ENCODE measurements at places on chromosomes 7 and 10. TPM values are rescaled to one million over a fixed set of nuclear protein-coding genes. Genes with fewer than 3 reads are reported as not detected.

GRCh38 chr10:99461230-99461629, 30.8 kb upstream of the GOT1 start:
- H3K4me1 ChIP-seq = no peaks in the 10 kb centered on the region
- DNase-seq = no peak
- no peak overlapping the region for H3K27ac ChIP-seq
- H3K27me3 ChIP-seq = peaks cover 16% of the 10 kb centered on the region

The MMRN2 gene
- 0.05 TPM for polyA plus RNA-seq

DNA sequence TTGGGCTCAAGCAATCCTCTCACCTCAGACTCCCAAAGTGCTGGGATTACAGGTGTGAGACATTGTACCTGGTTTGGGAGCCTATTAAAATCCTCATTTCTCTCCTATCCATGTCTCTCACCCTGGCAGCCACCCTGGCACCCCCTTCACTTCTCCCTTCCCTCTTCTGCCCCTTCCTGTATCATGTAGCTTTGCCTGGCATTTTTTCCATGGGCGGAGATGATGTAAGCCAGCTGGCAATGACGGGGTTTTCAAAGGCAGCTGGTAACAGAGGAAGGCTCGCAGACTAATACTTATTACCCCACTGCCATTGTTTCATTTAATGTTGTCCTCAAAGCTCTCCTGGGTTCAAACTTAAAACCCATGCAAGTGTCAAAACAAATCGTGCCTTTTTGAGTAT, 61.9 kb downstream of the RGS10 start:
- H3K4me1 ChIP-seq = peaks cover 5% of the 10 kb centered on the region
- H3K27me3 ChIP-seq = no peaks in the 10 kb centered on the region
- H3K4me3 ChIP-seq = no peak overlapping the region
- no peaks in the 10 kb centered on the region for H3K36me3 ChIP-seq
- no peak for DNase-seq

GRCh38 chr7:129466796-129467195, 32.6 kb downstream of the STRIP2 start:
- H3K27me3 ChIP-seq = no peaks in the 10 kb centered on the region
- DNase-seq = no peak

The IDI1 gene
- 19.6 TPM for polyA plus RNA-seq

GRCh38 chr7:20296444-20296843, 34.3 kb upstream of the ITGB8 start:
- DNase-seq = no peak
- H3K4me1 ChIP-seq = no peaks in the 10 kb centered on the region
- no peaks in the 10 kb centered on the region for H3K27me3 ChIP-seq
- H3K36me3 ChIP-seq = no peaks in the 10 kb centered on the region
- H3K4me3 ChIP-seq = no peak overlapping the region

GRCh38 chr7:81140252-81140651, 221.4 kb upstream of the SEMA3C start:
- H3K27ac ChIP-seq = no peak overlapping the region
- H3K4me1 ChIP-seq = no peaks in the 10 kb centered on the region
- no peaks in the 10 kb centered on the region for H3K27me3 ChIP-seq
- no peak overlapping the region for H3K4me3 ChIP-seq
- DNase-seq = no peak

- DNase-seq = no peak
- no peaks in the 10 kb centered on the region for H3K4me1 ChIP-seq
- no peaks in the 10 kb centered on the region for H3K36me3 ChIP-seq
- no peaks in the 10 kb centered on the region for H3K27me3 ChIP-seq
- no peak overlapping the region for H3K4me3 ChIP-seq
These were observed 11.9 kb downstream of the ANTXRL start for GRCh38 chr10:46298477-46299285.

- H3K4me1 ChIP-seq = no peaks in the 10 kb centered on the region
- H3K4me3 ChIP-seq = no peak overlapping the region
- H3K27me3 ChIP-seq = no peaks in the 10 kb centered on the region
- H3K27ac ChIP-seq = no peak overlapping the region
- no peaks in the 10 kb centered on the region for H3K36me3 ChIP-seq
- DNase-seq = no peak
These were observed 77.3 kb downstream of the EMX2 start for GRCh38 chr10:117619707-117620405.

DNA sequence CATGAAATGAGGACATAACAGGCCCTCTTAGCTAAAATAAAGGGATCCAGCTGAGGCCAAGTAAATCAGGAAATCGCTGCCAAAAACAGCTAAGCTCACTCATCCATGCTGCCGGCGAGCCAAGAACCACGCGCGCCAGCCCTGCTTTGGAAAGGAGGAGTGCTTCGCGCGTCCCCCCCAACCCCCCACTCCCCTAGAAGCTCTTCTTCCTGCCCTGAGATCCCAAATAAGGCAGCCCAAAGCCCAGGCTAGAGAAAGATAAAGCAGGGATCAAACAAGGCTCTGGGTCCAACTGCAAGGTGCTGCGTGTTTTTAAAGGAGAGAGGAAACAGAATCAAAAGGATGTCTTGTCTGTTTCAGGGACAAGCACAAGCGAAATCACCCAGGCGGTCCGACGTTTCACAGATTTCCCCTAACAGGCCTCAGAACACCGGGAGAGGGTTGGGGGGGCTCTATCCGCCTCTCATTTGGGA, 168.3 kb upstream of the AUTS2 start:
- H3K27ac ChIP-seq = no peak overlapping the region
- no peak overlapping the region for H3K4me3 ChIP-seq
- no peaks in the 10 kb centered on the region for H3K27me3 ChIP-seq
- H3K4me1 ChIP-seq = no peaks in the 10 kb centered on the region
- no peaks in the 10 kb centered on the region for H3K36me3 ChIP-seq

The EVX1 gene
- polyA plus RNA-seq = not detected

- no peaks in the 10 kb centered on the region for H3K27me3 ChIP-seq
- no peak overlapping the region for H3K27ac ChIP-seq
- H3K36me3 ChIP-seq = no peaks in the 10 kb centered on the region
- no peak overlapping the region for H3K4me3 ChIP-seq
- no peaks in the 10 kb centered on the region for H3K4me1 ChIP-seq
These were observed 166.7 kb upstream of the BET1 start for GRCh38 chr7:94170836-94171235.

The HMX3 gene
- polyA plus RNA-seq = not detected

DNA sequence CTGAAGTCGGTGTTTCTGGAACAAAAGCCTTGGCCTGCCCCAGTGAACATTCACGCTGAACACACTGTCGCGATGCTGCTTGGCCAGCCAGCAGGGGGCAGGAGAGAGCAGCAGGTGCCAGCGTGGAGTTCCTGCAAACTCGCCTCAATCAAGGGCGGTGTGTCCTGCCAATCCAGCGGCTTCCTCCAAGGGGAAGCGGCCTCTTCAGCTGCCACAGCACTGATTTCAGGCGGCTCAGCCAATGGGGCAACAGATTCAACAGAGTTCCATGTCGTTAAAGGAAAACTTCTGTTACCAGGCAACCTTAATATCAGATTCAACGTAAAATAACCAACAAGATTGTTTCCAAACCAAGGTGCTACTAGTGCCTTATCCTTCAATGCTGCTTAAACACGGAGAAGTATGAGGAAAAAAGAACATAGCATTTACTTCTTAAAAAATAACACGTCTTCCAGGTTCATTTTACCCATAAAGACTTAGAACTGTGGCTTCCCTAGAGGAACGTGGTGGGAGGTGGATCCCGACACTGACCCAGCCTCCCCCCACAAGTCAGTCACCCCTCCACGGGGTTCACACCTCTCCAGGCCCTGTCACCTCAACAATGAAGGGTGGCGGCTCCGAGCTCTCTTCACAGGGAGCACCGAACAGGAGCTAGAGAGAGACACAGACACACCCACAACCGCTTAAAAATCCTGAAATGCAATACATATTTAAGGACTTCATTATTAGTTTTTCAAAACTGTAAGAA, 178.2 kb downstream of the DIP2C start:
- H3K27ac ChIP-seq = peak overlapping the region; percentile 43
- no peaks in the 10 kb centered on the region for H3K27me3 ChIP-seq
- peak; percentile 91 for DNase-seq
- no peaks in the 10 kb centered on the region for H3K4me1 ChIP-seq

GRCh38 chr7:140542228-140542603, 62.9 kb upstream of the MKRN1 start:
- H3K27me3 ChIP-seq = no peaks in the 10 kb centered on the region
- peak overlapping the region; percentile 58 for H3K27ac ChIP-seq
- no peak for DNase-seq
- H3K4me1 ChIP-seq = peaks cover 8% of the 10 kb centered on the region

DNA sequence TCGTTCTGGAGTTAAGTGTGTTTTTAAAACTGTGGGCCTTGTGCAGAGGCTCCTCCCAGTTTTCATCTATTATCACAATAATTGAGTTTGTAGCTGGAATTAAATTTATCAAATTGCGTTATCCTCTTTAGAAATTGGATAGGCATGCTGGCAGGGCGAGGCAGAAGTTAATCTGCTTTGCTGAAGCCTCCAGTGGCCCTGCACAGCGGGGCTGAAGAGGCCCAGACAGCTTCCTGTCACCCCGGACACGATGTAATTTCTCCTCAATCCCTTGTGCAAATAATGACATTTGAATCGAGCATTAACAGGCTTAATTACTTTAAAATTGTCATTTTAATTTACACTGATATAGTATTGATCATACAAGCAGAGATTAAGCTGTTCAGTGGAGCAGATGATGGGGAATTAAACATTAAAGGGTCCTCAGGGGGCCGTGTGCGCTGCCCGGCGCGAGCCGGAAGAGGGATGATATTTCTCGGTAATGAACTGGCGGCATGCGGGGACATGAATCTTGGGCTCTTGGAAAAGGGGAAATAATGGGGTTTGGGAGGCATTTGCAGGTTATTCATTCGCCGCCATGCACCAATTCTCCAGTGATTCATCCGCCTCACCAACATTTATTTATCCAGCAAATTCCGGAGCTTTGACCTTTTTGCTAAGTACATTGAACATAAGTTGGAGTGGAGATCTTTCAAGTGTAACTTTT, 118.5 kb downstream of the NKX6-2 start:
- H3K27me3 ChIP-seq = no peaks in the 10 kb centered on the region
- DNase-seq = peak; percentile 87
- no peaks in the 10 kb centered on the region for H3K36me3 ChIP-seq
- H3K4me3 ChIP-seq = no peak overlapping the region
- peak overlapping the region; percentile 67 for H3K27ac ChIP-seq
